ENCODE measurements at places on chromosomes 6 and 20. TPM values are rescaled to one million over a fixed set of nuclear protein-coding genes. Genes with fewer than 3 reads are reported as not detected.

PRKN gene
- not detected for total RNA-seq

ARG1 gene
- total RNA-seq, result not detected

BHLHE23 gene
- not detected for total RNA-seq

PTK6 gene
- total RNA-seq, result 3.1 TPM

DNAH8 gene
- total RNA-seq, result not detected

SLC35B2 gene
- 49.1 TPM for total RNA-seq
